IMR-90 (cell line): ENCODE measurements at places on chromosomes 16 and 17. TPM values are rescaled to one million over a fixed set of nuclear protein-coding genes. Genes with fewer than 3 reads are reported as not detected.
A peak's percentile ranks its signal among the peaks of the same experiment; 100 is the strongest.

Gene SRCIN1
- not detected in 2 replicates for total RNA-seq

DNA sequence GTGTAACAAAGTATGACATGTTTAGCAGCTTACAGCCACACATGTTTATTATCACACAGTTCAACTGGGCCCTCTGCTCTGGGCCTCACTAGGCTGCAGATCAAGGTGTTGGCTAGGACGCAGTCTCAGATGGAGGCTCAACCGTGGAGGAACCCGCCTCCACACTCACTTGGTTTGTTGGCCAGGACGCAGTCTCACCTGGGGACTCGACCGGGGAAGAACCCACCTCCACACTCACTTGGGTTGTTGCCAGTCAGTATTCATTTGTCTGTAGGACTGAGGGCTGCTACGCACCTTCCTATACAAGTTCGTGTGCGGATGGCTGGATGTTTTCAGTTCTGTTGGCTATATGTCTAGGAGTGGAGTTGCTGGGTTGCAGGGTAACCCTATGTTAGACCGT is 240.7 kb upstream of the CIBAR2 start:
- H3K27ac ChIP-seq, result no peak overlapping the region
- no peak for DNase-seq
- H3K4me1 ChIP-seq, result peaks cover 28% of the 10 kb centered on the region
- no peak overlapping the region for H3K4me3 ChIP-seq
- peaks cover 2% of the 10 kb centered on the region; the same call in 1 of the 2 replicates for H3K36me3 ChIP-seq

- no peak for DNase-seq
- H3K4me3 ChIP-seq, result no peak overlapping the region
- H3K27ac ChIP-seq, result no peak overlapping the region
- no peaks in the 10 kb centered on the region for H3K27me3 ChIP-seq
- H3K36me3 ChIP-seq, result peaks cover 11% of the 10 kb centered on the region
- H3K4me1 ChIP-seq, result peaks cover 9% of the 10 kb centered on the region
Measured at GRCh38 chr16:58016840-58017446, 8.6 kb upstream of the MMP15 start.

Gene VASN
- 9.3 and 10.3 TPM in 2 replicates for total RNA-seq

Gene LITAFD
- total RNA-seq, result not detected in 2 replicates

Gene SYCE1L
- total RNA-seq, result not detected in 2 replicates

DNA sequence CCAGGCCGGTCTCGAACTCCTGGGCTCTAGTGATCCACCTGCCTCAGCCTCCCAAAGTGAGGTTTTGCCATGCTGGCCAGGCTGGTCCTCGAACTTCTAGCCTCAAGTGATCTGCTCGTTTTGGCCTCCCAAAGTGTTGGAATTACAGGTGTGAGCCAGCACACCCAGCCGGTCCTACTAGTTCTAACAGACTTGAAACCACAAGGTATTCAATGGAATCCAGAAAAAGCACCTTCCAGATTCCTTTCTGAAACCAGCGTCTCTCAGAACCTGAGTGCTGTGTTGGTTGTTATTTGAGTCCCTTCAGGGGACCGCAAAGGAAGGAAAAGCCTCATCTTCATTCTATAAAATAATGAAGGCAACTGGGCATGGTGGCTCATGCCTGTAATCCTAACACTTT is 4.1 kb downstream of the KRABD2 start:
- no peak overlapping the region for H3K27ac ChIP-seq
- H3K4me1 ChIP-seq, result peaks cover 6% of the 10 kb centered on the region

Gene RNF157
- total RNA-seq, result 0.54 and 0.83 TPM in 2 replicates

GRCh38 chr16:49643429-49644144 is 212.3 kb downstream of the ZNF423 start:
- peak; percentile 78 for DNase-seq
- H3K36me3 ChIP-seq, result no peaks in the 10 kb centered on the region
- peak overlapping the region; percentile 75 for H3K27ac ChIP-seq
- no peaks in the 10 kb centered on the region for H3K27me3 ChIP-seq
- peaks cover 28% of the 10 kb centered on the region for H3K4me1 ChIP-seq

Gene TBC1D3C
- not detected in 2 replicates for total RNA-seq

DNA sequence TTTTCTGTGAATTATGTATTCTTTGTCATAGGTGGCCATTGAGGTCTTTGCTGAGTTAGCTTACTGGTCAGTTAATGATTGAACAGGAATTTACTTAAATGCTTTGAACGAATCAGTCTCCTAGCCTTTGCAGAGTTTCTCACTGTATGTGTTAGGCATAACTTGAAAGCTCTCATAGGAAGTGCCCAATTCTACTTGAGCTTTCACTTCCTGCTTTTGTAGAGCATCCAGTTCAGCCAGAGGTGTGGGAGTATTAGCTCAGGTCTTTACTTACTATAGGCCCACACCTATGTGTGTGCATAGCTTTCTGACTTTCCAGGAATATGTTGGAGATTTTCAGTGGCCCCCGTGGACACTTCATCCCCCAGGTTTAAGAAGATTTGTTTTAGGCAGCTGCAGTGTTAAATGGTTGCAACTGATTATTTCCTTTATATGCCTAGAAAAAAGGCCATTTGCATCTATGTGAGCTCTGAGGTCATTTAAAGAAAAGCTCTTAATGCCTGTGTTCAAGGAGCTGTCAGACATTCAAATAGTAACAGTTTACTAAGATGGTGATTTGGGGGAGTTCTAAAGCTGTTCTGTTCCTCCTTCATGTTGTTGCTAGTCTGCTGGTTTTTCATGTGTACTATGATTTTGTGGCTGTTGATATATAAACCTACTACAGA is 62.3 kb downstream of the PHKB start:
- no peak overlapping the region for H3K27ac ChIP-seq
- no peaks in the 10 kb centered on the region for H3K4me1 ChIP-seq
- DNase-seq, result no peak
- no peaks in the 10 kb centered on the region; the same call in 1 of the 2 replicates for H3K36me3 ChIP-seq
- no peaks in the 10 kb centered on the region for H3K27me3 ChIP-seq

DNA sequence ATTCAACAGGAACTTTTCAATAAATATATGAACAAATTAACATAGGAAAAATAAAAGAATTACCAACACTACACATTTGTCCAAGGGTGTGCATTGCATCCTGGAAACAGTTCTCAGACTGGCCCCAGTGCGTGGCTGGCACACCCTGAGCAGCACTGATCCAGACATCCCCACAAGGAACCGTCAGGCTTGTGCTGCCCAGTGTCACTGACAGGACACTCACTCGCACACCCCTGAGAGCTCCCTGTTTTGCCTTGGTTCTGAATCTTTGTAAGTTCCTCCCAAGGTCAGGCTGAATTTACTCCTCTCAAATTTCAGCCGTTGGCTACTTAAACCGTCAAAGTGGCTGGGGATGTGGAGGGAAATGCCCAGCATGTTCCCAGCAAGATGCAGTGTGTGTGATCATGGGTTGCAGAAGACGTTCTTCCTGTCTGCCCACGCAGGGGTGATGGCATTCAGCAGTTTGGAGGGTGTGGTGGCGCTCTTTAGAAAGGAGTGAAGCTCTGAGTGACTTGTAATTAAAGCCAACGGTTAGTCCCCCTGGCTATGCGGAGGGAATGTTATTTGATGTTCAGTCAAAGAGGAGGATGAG is 1.7 kb downstream of the MT2A start:
- peak overlapping the region; percentile 35 for H3K4me3 ChIP-seq
- H3K27me3 ChIP-seq, result no peaks in the 10 kb centered on the region
- no peaks in the 10 kb centered on the region for H3K36me3 ChIP-seq

- H3K4me1 ChIP-seq, result peaks cover 4% of the 10 kb centered on the region; the same call in 1 of the 2 replicates
- no peak overlapping the region for H3K4me3 ChIP-seq
- DNase-seq, result peak; percentile 75
- H3K27me3 ChIP-seq, result no peaks in the 10 kb centered on the region
Measured at GRCh38 chr16:75402159-75402820, 31.0 kb downstream of the CFDP1 start.

DNA sequence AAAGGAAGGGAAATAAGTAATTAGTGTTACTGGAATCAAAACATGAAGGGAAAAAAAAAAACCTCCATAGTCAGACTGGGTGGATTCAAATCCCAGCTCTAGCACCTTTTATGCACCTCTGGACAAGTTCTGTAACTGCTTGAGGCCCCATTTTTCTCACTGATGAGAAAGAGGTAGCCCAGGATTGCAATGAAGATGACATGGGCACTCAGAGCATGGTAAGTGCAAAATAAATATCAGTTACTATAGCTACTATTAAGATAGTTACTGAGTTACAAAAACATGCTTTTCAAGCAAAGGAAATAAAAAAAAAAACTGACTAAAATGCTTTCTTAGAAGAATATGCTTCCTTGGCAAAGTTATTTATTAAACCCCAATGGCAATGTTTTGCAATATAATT is 58.8 kb downstream of the CEP95 start:
- peaks cover 44% of the 10 kb centered on the region for H3K36me3 ChIP-seq
- no peaks in the 10 kb centered on the region for H3K4me1 ChIP-seq
- H3K27ac ChIP-seq, result no peak overlapping the region
- no peak for DNase-seq
- no peaks in the 10 kb centered on the region for H3K27me3 ChIP-seq

DNA sequence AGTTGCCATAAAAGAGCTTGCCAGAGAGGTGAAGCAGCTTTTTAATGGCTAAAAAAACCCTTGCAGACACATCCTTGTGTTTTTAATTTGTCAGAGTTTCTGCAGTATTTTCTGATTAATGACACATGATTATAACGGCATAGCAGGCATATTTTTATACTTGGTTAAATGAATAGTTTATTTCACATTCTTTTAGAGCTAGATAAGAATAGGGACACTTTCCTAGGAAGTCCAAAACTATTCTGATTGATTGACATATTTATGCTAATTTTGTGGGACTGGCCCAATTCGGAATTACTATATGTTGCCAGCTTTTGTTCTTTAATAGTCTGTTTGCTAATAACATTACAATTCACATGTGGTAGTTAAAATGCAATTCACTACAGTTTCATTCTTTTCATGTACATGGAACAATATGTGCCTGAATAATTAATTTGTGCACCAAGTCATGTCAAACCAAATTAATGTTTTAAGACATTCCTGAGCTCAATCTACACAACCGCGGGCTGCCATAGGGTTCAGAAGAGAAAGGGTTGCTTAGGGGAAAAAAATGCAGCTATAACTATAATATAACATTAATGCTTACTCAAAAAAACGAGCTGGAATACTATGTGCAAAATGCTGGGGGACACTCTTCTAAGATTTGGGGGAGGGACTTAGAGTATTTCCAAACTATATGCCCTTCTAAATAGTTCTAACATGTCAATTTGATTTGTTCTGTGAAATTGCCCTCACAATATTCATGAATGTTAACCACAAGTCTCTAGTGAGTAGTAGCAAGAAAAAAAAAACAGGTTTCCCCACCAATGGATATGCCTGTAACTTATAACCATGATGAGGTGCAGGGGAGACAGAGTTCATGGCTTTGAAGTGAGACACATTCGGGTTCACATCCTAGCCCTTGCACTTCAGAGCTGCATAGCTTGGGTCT is 305.4 kb downstream of the CEP112 start:
- H3K36me3 ChIP-seq, result no peaks in the 10 kb centered on the region
- DNase-seq, result peak; percentile 12
- peaks cover 5% of the 10 kb centered on the region for H3K4me1 ChIP-seq
- H3K27me3 ChIP-seq, result no peaks in the 10 kb centered on the region
- no peak overlapping the region for H3K4me3 ChIP-seq
- no peak overlapping the region for H3K27ac ChIP-seq

Gene NME3
- total RNA-seq, result 12.7 and 15.3 TPM in 2 replicates

GRCh38 chr16:56525236-56525635 is 5.4 kb upstream of the BBS2 start:
- peaks cover 2% of the 10 kb centered on the region; the same call in 1 of the 2 replicates for H3K4me1 ChIP-seq
- DNase-seq, result peak; percentile 57
- H3K27me3 ChIP-seq, result no peaks in the 10 kb centered on the region; the same call in 1 of the 2 replicates
- no peak overlapping the region for H3K4me3 ChIP-seq

GRCh38 chr17:231191-231965 is 49.9 kb upstream of the DOC2B start:
- H3K4me1 ChIP-seq, result no peaks in the 10 kb centered on the region; the same call in 1 of the 2 replicates
- no peaks in the 10 kb centered on the region for H3K36me3 ChIP-seq

DNA sequence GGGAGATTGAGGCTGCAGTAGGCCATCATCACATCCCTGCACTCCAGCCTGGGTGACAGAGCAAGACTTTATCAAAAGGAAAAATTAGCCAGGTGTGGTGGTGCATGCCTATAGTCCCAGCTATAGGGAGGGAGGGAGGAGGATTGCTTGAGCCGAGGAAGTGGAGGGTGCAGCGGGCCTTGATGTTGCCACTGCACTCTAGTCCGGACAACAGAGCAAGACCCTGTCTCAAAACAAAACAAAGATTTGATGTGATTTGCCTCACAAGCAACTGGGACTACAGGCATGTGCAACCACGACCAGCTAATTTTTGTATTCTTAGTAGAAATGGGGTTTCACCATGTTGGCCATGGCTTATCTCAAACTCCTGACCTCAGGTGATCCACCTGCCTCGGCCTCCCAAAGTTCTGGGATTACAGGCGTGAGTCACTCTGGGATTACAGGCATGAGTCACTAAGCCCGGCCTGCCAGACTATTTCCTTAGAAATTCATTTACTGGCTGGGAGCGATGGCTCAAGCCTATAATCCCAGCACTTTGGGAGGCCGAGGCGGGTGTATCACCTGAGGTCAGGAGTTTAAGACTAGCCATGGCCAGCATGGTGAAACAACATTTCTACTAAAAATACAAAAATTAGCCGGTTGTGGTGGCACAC is 11.5 kb downstream of the UBE2G1 start:
- H3K4me1 ChIP-seq, result no peaks in the 10 kb centered on the region
- H3K36me3 ChIP-seq, result no peaks in the 10 kb centered on the region
- H3K4me3 ChIP-seq, result no peak overlapping the region
- no peak overlapping the region for H3K27ac ChIP-seq

Gene LGALS9B
- not detected in 2 replicates for total RNA-seq

- no peaks in the 10 kb centered on the region for H3K36me3 ChIP-seq
- H3K27ac ChIP-seq, result no peak overlapping the region
- no peaks in the 10 kb centered on the region; the same call in 1 of the 2 replicates for H3K27me3 ChIP-seq
- H3K4me3 ChIP-seq, result no peak overlapping the region
Measured at GRCh38 chr16:71594000-71594646, 17.2 kb upstream of the TAT start.
